Esophagus squamous epithelium (tissue), 5 donors: ENCODE measurements at places on chromosomes 6 and 20.

DNA sequence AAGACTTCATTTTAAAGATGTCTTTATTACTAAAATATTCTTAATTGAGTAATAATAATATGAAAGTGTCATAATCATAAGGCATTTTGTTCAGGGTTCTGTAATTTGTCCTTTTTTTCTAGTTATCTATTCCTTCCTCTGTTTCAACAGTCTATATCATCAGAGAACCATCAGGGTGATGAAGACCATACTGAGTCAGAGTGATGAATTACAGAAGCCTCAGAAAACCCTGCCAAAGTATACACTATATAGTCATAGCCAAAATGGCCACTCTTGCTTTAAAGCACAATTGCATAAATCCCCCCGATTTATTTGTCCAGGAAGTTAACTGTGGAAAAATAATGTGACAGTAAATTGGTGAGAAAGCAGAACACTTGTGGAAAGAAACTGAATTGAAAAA is 735.0 kb downstream of the EPHA7 start:
- DNase-seq: no peak

- DNase-seq: no peak
Measured at GRCh38 chr6:127206531-127207095, 60.1 kb upstream of the RNF146 start.

DNA sequence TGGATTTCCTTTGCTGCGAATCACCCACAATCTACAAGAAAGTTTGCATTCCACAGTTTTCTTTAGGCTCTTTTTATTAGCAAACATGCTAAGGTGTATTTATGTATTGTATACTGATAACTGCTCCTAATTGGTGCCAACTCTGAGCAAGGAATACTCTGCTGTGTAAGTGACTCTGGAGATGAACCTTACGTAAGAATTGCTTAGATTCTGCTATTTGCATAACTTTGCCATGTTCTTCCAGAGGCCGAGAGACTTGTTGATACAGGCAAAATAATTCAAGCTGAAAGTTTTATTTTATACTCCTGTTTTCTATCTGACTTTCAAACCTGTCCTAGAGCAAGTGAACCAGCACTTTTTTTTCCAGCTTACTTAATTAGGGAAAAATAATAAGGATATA is 461.3 kb downstream of the GJA1 start:
- no peak for DNase-seq

- no peak for DNase-seq
Measured at GRCh38 chr20:36116807-36117441, 37.6 kb upstream of the EPB41L1 start.

DNA sequence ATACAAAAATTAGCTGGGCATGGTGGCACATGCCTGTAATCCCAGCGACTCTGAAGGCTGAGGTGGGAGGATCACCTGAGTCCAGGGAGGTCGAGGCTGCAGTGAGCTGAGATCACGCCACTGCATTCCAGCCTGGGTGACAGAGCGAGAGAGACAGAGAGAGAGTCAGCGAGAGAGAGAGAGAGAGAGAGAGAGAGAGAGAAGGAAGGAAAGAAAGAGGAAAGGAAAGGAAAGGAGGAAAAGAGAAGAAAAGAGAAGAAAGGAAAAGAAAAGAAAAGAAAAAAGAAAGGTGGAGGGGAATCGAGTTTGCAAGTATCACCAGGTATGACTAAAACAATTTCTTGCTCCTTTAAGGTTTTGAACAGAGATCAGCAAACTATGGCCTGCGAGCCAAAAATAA is 152.3 kb downstream of the BTBD9 start:
- no peak for DNase-seq
